Activated naive CD8-positive, alpha-beta T cell treated with anti-CD3 and anti-CD28 coated beads, Interleukin-2, amount 50 U/mL, for 16 hours (primary cell): ENCODE measurements at places on chromosomes 5 and 9.

- DNase-seq: no peak
Observed at GRCh38 chr5:33817301-33817700, 74.5 kb downstream of the ADAMTS12 start.

DNA sequence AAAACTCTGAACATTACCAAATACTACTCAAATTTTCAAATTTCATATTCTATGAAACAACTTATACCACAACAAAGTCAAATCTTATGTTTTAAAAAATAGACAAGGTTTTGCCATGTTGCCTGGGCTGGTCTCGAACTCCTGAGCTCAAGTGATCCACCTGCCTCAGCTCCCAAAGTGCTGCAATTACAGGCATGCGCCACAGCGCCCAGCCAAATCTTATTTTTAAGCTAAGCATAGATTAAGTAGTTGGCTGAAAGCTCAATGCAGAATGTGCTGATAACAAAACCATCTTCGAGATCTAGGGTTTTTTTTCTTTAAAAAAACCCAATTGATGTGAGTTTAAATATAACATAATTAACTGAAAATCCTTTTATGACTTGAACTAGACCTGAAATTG is 6.4 kb downstream of the LMBRD2 start:
- no peak for DNase-seq

- no peak for DNase-seq
Observed at GRCh38 chr5:95446560-95447221, 55.5 kb downstream of the FAM81B start.

DNA sequence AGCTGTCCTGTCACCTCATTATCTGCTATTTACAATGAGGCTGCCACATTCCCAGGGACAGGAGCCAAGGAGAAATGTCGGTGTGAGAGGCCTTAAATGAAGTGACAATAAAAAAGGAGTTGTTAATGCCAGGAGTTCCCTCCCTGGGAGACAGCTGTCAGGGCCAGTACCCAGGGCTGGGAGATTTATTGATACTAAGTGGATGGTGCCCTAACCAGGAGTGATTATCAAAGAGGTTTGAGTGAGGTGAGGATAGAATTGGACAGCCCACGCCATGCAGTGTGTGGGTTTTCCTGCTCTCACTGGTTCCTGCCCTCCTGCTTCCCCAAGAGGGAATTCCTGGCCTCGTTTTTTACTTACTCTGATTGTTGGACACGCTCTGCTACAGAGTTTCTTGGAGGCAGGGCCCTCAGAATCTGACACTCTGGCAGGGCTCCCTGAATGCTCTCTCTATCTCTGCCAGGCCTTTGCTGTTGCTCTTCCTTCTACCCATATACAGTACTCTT is 150.8 kb downstream of the GRIA1 start:
- no peak for DNase-seq
